ENCODE measurements at places on chromosomes 5 and 9. TPM values are rescaled to one million over a fixed set of nuclear protein-coding genes. Genes with fewer than 3 reads are reported as not detected.

The TOR2A gene
- 9.2 TPM for total RNA-seq

The SLC34A3 gene
- not detected for total RNA-seq

The SPEF2 gene
- 0.98 TPM for total RNA-seq

The CSF1R gene
- not detected for total RNA-seq

The SPAAR gene
- 4.5 TPM for total RNA-seq

The CHSY3 gene
- total RNA-seq: 1.3 TPM

The VLDLR gene
- 12.4 TPM for total RNA-seq

The IFNE gene
- total RNA-seq: 1.6 TPM

The SLIT3 gene
- 0.10 TPM for total RNA-seq

The SPACA9 gene
- 2.6 TPM for total RNA-seq

The FGD3 gene
- total RNA-seq: 0.19 TPM

The NAIP gene
- 3.4 TPM for total RNA-seq

The ABCA1 gene
- 13.1 TPM for total RNA-seq

The KCNT1 gene
- total RNA-seq: not detected

The GRM6 gene
- not detected for total RNA-seq

The NME5 gene
- total RNA-seq: 1.4 TPM

The AKNA gene
- 10.3 TPM for total RNA-seq

The GABRA1 gene
- total RNA-seq: not detected

The ESM1 gene
- total RNA-seq: 181 TPM

The SLC23A1 gene
- not detected for total RNA-seq

The MTAP gene
- total RNA-seq: 37.9 TPM

The EIF4EBP3 gene
- total RNA-seq: 0.38 TPM

The SYK gene
- total RNA-seq: not detected

The PIGO gene
- total RNA-seq: 13.1 TPM

The PCDHB5 gene
- total RNA-seq: 0.98 TPM

The FBLL1 gene
- total RNA-seq: 0.65 TPM

Data from vein endothelial cell (primary cell).